ENCODE measurements at places on chromosomes 13 and 19. TPM values are rescaled to one million over a fixed set of nuclear protein-coding genes. Genes with fewer than 3 reads are reported as not detected.

GRCh38 chr19:23817519-23817918, 58.8 kb upstream of the ZNF681 start:
- no peak overlapping the region for H3K4me3 ChIP-seq
- no peak overlapping the region for H3K27ac ChIP-seq
- peak; percentile 84 for DNase-seq
- no peaks in the 10 kb centered on the region for H3K4me1 ChIP-seq

GPR12 gene
- not detected for total RNA-seq

TEX29 gene
- total RNA-seq: not detected

DACH1 gene
- total RNA-seq: 0.45 TPM

CEACAM18 gene
- not detected for total RNA-seq

All from GM23338 (cell line).